GM12892 (cell line): ENCODE measurements at places on chromosomes 12 and 14.

DNA sequence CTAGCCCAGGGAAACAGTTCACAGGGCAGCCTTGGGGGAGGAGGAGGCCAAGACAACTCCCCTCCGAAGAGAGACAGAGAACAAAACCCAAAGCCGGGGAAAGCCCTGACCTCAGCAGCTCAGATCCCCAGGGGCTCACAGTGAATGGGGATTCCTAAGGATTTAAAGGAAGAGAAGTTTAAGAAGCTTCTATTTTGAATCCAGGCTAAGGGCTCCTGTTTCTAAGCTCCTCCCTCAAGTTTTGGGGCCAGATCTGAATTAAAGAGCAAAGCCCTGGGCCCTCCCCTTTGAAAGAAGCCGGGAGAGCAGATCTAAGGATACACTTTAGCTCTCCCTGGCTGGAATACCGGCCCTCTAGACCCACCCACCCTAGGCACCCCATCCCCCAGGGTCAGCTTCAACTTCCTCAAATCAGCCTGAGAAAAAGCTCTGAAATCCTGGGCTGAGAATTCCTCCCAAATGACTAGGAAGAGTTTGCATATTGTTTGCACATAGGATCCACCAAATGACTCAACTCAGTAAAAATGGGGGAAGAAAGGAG lies 3.9 kb downstream of the KDM2B start:
- DNase-seq = no peak

- DNase-seq = no peak
These were observed 407.3 kb upstream of the FLRT2 start for GRCh38 chr14:85122690-85123089.

DNA sequence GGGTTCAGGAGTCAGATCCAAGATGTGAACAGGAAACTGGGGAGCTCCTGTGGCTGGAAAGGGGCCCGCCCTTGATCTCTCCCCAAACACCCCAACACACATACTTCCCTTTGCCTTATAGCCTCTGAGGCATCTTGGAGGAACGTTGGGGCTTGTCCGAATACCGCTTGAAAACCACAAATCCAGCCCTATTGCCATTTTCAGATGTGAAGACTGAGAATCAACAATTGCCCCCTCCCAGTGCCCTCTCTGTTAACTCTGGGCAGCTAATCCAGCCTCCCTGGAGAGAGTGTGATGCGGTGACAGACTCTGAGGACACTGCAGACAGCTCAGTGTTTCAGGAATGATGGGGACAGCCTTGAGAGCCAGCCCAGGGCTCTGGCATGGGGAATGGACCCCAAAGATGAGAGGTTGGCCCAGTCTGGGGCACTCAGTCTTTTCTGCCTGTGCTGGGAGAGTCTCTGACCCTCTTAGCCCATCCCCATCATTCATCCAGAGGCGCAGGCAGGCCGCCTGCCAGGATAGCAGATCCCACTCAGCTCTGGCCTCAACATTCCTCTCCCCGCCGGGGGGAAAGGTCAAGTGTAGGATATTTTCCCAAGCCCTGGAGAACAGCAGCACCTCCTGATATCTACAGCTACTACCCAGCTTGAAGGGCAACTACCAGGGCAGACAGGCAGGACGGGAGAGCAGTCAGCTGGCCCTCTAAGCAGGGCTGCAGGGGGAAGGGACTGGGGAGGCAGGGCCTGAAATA lies 24.6 kb upstream of the LTBP2 start:
- no peak for DNase-seq

GRCh38 chr12:95218150-95219133 lies 835 bp downstream of the VEZT start:
- no peak for DNase-seq

- DNase-seq = no peak
These were observed 185.2 kb upstream of the SLC38A2 start for GRCh38 chr12:46557539-46558373.
